Stimulated activated CD4-positive, alpha-beta T cell treated with anti-CD3 and anti-CD28 coated beads, Interleukin-4, amount 100 ng/mL, for 48 hours (primary cell): ENCODE measurements at places on chromosomes 12 and 14.

DNA sequence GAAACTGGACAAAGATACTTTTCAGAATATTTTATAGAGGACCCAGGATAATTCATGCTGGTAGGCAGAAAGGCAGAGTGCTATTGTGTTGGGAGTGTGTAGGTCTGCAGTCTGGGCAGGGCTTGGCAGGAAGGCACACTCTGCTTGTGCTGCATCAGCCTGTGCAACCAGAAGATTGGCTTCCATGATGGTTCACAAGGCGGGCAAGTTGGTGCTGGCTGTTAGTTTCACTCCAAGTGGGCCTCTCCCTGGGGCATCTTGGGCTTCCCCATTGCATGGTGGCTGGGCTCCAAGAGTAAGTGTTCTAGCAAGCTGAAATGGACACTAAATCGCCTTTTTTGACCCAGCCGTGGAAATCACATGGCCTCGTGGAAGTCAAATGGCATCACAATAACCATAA is 1.8 kb upstream of the UBE2N start:
- no peak for DNase-seq

- no peak for DNase-seq
Observed at GRCh38 chr12:3119756-3120601, 42.8 kb downstream of the TSPAN9 start.

DNA sequence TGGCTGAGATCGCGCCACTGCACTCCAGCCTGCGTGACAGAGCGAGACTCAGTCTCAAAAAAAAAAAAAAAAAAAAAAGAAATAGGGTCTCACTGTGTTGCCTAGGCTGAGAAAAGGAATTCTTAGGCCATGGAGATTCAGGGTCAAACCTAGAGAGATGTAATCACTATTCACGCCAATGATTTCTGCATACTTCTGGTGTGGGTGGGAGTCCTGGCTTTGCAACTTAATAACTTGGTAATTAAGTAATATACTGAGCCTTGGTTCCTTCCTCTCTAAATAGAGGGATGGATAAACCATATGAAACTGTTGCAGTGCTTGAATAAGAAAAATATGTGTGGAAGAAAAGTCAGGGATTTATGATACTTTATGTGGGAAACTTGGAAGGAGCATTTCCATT is 2.7 kb downstream of the ZNF410 start:
- DNase-seq, result no peak

GRCh38 chr14:24086193-24086955 is 7.7 kb upstream of the PCK2 start:
- no peak for DNase-seq

GRCh38 chr12:76790564-76791552 is 26.9 kb downstream of the ZDHHC17 start:
- no peak for DNase-seq

DNA sequence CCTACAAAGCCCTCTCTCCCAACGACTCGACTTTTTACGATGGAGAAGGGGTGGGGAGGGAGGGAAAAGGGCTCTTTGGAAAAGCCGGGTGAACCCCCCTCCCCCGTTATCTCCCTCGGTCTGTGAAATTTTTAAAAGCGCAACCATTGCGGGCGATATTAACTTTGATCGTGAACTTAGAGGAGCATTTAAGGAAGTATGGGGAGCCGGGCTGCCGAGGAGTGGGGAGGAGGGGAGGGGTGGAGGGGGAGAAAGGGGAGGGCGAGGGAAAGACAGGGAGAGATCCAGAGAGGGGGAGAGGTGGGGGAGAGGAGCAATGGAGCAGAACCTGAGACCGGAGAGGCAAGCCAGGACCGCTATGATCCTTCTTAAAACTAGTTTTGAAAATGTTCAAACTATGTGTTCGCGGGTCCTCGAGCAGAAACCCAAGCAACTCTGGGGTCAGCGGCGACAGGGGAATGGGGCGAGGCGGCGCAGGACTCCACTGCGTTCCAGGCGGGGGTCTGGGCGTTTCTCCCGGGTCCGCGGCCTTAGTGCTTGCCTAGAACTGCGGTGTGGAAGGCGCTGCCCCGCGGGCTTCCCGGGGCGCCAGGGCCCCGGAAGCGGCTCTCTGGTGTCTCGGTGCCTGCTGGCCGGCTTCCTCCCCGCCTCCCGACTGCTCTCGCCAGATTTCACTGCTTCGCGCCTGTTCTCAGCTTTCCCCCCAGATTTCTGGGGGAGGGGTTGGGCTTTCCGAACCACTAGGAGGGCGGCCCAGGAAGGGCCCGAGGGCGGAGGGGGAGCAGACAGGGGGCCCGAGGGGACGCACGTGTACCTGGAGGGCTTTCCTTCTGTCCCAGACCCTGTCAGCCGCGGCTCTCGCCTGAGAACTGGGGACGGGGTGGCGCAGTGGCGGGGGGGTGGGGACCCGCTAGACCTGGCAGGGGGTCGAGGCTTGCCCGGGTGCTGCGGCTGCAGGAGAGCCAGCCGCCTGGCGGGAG is at the start of gene HOTAIR:
TSS of gene HOTAIR (minus strand) at position 871 of the 980 bp plus-strand sequence.
- DNase-seq, result no peak

GRCh38 chr14:45362505-45362904 is 109.5 kb upstream of the MIS18BP1 start:
- no peak for DNase-seq

- DNase-seq, result no peak
Observed at GRCh38 chr12:121053706-121054105, 14.7 kb upstream of the OASL start.

DNA sequence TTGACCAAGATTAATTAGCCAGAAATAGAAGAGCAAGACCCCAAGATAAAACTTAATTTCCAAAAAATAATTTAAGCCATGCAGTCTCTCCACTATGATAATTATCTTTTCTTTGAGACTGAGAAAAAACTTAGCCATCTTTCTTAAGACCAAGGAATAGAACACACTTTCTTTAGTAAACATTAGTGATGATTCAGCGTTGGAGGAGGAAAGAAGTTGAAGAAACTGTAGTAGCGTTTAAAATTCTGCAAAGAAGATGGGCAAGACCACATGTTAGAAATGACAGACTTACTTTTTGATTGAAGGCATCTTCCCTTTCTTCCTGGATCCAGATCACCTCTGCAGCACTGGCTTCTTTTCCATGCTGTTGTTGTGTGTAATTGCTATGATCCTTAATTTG is 124.8 kb upstream of the RASSF8 start:
- DNase-seq, result no peak

GRCh38 chr12:108638997-108639822 is 5.5 kb upstream of the SELPLG start:
- DNase-seq, result no peak

- DNase-seq, result peak; percentile 53
Observed at GRCh38 chr14:89773644-89774316, 180.8 kb downstream of the EFCAB11 start.

DNA sequence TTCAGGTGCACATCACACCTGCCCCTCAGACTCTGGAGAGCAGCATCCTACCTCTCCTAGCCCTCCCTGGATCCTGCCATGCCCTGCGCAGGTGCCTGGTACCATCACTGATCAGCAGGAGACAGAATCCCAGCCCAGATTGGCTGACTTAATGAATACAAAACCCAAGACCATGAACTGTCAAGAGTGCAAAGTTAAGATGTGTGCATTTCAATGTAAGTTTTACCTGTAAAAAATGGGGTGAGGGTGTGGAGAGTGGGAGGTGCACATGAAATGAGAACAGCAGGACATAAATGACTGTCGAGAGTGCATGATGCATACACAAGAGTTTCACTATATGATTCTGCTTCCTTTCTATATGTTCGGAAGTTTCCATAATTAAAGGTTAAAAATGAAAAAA is 57.9 kb upstream of the GPR68 start:
- peak; percentile 33 for DNase-seq

DNA sequence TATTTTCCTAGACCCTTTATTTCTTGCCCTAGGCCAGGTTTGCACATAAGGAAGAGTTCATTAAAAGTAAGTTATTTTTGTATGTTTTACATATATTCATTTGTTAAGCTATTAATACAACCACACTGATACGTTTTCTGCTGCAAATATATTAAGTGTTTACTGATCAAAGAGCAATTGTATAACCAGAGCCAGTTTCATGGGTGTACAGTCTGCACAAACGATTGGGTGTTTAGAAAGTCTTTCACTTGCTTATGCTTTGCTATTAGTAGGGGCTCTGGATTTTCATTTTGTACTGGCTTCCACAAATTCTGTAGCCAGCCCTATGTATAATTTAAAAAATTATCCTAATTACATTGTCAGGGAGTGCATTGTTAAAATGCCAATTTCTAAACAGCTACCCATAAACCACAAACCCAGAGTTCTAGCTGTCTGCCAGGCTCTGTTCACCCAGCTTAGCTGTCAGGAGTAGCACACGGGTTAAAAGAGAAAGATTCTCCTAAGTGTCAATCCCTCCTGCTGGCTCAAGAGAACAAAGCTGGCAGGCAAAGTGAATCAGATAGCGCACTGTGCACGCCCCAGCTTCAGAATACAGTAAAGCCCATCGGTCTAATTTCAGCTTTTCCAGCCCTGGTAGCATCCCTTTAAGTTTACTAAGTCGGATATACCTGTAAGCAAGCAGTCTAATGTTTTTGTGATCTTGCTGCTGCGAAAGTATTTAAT is 151.0 kb upstream of the LMO3 start:
- no peak for DNase-seq

DNA sequence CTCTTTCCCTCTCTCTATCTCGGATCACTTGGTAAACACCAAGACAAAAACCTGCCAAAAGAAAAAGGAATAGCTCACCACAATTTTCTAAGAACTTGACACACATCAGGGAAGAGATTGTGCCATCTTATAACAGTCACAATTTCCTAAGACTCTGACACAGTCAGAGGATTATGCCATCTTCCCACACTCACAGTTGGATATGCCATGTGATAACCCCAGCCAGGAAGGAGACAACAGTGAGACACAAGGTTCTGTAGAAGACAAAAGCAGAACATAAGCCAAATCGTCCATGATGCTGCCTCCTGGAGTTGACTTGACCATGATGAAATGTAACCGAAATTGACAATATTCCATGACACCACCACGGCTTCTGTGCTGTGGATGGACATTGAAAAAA is 2.8 kb upstream of the CLEC9A start:
- no peak for DNase-seq

DNA sequence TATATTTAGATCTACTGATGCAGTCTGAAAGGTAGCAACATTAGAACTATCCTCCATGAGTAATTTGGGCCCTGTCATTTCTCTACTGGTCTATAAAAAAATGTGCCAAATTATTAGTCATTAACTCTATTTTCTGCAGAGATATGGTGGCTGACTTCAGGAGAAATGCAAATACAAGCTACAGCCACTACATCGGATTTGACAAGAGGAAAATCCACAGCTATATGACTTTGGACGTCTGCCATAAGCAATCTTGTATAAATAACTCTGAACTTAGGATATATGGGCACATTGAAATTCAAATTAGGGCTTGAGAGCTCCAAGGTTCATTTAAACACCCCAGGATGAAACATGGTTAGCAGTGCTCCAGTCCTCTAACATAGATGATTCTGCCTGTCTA is 983.0 kb upstream of the LRFN5 start:
- DNase-seq, result no peak

- no peak for DNase-seq
Observed at GRCh38 chr12:91566328-91567099, 383.9 kb upstream of the DCN start.

DNA sequence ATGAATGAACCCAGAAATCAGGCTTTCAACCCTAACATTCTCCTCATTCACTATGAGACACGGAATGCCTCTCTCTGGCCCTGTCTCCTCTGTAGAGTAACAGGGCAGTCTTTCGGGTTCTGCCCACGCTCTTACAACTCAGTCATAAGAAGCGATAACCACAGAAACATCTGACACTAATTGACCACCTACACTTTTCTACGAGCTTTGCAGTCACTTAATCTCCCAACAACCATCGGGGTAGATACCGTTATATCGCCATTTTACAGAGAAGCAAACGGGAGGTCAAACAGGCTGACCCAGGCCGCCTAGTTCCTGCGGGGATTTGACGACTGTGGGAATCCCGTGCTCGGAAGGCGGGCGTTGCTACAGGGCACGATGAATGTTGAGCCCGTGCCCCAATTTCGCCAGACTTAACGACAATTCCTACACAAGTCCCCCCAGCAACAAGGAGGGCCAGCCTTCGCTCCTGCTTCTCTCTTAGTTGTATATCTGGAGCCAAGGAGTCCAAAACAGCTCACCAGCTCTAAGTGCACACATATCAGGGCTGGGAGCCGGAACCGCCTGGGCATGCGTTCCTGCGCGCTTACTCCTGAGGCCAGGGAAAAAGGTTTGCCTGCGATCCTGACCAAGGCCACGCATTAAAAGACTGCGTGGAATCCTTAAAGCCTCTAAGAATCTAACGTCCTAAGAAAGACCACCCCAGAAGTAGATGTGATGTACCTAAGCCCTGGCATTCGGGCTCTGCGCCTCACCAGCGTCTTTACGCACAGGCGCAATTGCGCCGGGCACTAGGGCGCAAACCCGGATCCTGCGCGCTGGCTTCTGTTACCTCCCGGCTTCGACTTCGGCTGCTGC is 38.7 kb upstream of the TBX5 start:
- DNase-seq, result no peak

DNA sequence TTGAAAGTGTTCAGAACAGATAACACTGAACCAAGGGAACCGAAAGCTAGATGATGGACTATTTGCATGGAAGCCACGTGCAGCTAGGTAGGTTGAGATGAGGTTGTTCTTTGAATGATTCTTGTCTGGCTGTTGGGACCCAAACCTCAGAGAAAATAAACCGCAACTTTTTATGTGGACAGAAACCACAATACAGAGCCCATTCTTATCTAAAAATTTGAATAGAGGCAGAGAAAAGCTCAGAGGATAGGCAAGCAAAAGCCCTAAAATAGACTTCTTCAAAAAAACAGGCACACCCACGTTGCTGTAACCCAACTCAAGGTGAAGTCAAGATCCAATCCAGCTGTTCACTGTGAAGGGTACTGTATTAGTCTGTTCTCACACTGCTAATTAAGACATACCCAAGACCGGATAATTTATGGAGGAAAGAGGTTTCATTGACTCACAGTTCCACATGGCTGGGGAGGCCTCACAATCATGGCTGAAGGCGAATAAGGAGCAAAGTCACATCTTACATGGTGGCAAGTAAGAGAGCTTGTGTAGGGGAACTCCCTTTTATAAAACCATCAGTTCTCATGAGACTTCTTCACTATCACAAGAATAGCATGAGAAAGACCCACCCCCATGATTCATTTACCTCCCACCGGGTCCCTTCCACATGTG is 353.8 kb downstream of the AACS start:
- no peak for DNase-seq

DNA sequence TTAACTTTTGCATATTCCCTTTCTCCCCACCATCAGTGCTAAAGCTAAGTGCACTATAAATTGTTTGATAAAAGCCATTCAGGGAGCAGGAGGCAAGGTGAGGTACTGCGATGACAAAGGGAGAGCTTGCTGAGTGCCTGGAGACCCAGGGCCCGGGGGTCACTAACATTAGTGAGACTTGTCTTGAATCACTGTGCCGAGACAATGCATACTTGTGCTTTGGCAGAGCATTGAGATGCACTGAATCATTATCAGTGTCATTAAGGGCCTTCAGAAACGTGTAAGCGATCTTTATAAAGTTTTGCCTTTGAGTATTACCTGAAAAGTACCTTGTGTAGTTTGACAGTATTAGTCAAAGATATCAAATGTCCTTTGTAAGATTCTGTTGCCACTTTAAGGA is 447.5 kb downstream of the PCNX1 start:
- DNase-seq, result no peak

GRCh38 chr12:26786865-26787514 is 46.0 kb downstream of the ITPR2 start:
- no peak for DNase-seq

- DNase-seq, result no peak
Observed at GRCh38 chr12:40054555-40055227, 51.2 kb downstream of the SLC2A13 start.

- DNase-seq, result no peak
Observed at GRCh38 chr14:21978184-21978998, 304.8 kb upstream of the OR4E1 start.

GRCh38 chr12:125184213-125184967 is 119.2 kb downstream of the AACS start:
- DNase-seq, result no peak
